Fibroblast of lung (primary cell): ENCODE measurements at places on chromosomes 5 and 9. TPM values are rescaled to one million over a fixed set of nuclear protein-coding genes. Genes with fewer than 3 reads are reported as not detected.

DNA sequence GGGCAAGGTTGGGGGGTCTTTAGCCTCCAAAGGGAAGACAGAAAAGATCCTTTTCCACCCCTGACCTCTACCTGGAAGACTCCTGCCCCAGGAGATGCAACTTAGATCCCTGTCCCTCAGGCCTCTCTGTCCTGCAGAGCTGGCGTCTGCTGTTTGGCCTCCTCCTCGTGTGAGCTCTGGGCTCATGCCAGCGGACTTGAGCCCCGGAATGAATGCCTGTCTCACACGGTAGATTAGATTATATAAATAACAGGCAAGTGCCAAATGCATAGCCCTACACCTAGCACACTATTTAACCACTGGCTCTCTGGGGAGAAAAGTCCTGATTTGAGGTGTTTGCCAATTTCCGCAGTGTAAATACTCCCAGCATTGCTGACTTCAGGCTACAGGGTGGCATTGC, 1.4 kb upstream of the WNK2 start:
- no peak for DNase-seq
- no peak overlapping the region for H3K4me3 ChIP-seq
- no peaks in the 10 kb centered on the region for H3K36me3 ChIP-seq
- peaks cover 16% of the 10 kb centered on the region for H3K27me3 ChIP-seq
- no peak overlapping the region for H3K27ac ChIP-seq

The GPR150 gene
- polyA plus RNA-seq, result 0.23 and 0.43 TPM in 2 replicates

- H3K4me1 ChIP-seq, result no peaks in the 10 kb centered on the region
- H3K27ac ChIP-seq, result no peak overlapping the region
- H3K27me3 ChIP-seq, result peaks cover 12% of the 10 kb centered on the region
- no peak overlapping the region for H3K4me3 ChIP-seq
- H3K36me3 ChIP-seq, result no peaks in the 10 kb centered on the region
- DNase-seq, result no peak
Measured at GRCh38 chr5:5139336-5139776, 774 bp upstream of the ADAMTS16 start.

- no peaks in the 10 kb centered on the region for H3K36me3 ChIP-seq
- H3K27ac ChIP-seq, result no peak overlapping the region
- DNase-seq, result no peak
Measured at GRCh38 chr5:67490543-67491321, 294.1 kb upstream of the CD180 start.
